ENCODE measurements at places on chromosomes 2 and 18.
A peak's percentile ranks its signal among the peaks of the same experiment; 100 is the strongest.

- peak; percentile 54 for DNase-seq
Measured at GRCh38 chr18:50638884-50639420, 79.1 kb downstream of the MAPK4 start.

- DNase-seq, result no peak
Measured at GRCh38 chr18:54679318-54680149, 88.5 kb downstream of the DYNAP start.

- peak; percentile 30 for DNase-seq
Measured at GRCh38 chr2:219308142-219309101, 779 bp downstream of the PTPRN start.

DNA sequence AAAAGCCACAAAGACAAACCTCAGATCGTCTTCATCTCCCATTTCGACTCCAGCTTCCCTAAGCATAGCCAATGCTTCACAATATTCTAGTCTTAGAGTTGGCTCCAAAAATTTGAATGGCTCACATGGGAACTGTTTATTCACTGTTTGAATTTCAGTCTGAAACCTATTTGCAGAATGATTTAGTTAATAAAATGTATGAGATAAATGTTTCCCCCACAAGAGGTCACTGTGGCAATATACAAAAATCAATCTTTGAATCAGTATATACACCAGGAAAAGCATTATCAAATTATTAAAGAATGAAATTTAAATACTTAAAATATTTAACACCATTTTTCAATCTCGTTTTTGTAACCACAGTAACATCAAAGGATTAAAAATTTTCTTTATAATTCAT, 40.0 kb upstream of the MCM6 start:
- peak; percentile 40 for DNase-seq

- no peak for DNase-seq
Measured at GRCh38 chr2:117128461-117128860, 686.0 kb upstream of the DDX18 start.

DNA sequence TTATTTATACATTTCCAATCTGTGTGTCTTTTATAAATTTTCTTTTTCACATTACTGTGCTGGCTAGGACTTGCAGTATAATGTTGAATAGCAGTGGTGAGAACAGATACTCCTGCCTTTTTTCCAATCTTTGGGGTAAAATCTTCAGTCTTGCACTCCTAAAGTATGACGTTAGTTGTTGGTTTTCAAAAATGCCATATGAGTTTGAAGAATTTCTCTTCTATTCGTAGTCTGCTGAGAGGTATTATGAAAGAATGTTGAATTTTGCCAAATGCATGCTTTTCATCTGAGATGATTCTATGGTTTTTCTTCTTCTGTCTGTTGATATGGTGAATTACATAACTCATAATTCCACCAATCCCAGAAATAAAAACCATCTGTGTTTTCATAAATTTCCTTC, 335.3 kb upstream of the CHST9 start:
- no peak for DNase-seq

DNA sequence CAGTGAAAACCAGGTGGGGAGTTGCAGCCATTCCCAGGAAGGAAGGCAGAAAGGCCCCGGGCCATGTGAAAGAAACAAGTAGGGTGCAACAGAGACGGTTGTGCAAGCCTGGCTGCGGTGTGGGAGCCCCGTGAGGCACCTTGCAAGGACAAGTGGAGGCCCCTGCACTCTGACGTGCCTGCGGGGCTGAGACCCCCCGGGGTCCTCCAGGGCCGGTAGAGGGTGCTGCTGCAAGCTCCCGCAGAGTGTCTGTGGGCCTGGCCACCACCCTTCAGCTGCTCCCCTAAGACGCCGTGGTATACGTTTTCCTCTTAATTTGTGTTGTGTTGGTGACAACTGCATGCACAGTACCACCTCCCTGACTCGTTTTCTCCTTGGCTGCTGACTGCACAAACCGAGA, 27.4 kb upstream of the MC5R start:
- no peak for DNase-seq

GRCh38 chr2:230348787-230349186, 21.8 kb downstream of the SP140L start:
- no peak for DNase-seq
